ENCODE measurements at places on chromosomes 11 and 22. TPM values are rescaled to one million over a fixed set of nuclear protein-coding genes. Genes with fewer than 3 reads are reported as not detected.

GRCh38 chr22:48690583-48691317 lies 1136.9 kb downstream of the BRD1 start:
- DNase-seq = no peak
- no peaks in the 10 kb centered on the region for H3K4me1 ChIP-seq
- H3K27ac ChIP-seq = no peak overlapping the region
- no peak overlapping the region for H3K4me3 ChIP-seq

- no peak overlapping the region for H3K4me3 ChIP-seq
- H3K36me3 ChIP-seq = no peaks in the 10 kb centered on the region
- H3K27me3 ChIP-seq = no peaks in the 10 kb centered on the region
- peaks cover 28% of the 10 kb centered on the region for H3K4me1 ChIP-seq
- H3K27ac ChIP-seq = no peak overlapping the region
These were observed 2.4 kb upstream of the ASCC2 start for GRCh38 chr22:29840498-29840897.

DNA sequence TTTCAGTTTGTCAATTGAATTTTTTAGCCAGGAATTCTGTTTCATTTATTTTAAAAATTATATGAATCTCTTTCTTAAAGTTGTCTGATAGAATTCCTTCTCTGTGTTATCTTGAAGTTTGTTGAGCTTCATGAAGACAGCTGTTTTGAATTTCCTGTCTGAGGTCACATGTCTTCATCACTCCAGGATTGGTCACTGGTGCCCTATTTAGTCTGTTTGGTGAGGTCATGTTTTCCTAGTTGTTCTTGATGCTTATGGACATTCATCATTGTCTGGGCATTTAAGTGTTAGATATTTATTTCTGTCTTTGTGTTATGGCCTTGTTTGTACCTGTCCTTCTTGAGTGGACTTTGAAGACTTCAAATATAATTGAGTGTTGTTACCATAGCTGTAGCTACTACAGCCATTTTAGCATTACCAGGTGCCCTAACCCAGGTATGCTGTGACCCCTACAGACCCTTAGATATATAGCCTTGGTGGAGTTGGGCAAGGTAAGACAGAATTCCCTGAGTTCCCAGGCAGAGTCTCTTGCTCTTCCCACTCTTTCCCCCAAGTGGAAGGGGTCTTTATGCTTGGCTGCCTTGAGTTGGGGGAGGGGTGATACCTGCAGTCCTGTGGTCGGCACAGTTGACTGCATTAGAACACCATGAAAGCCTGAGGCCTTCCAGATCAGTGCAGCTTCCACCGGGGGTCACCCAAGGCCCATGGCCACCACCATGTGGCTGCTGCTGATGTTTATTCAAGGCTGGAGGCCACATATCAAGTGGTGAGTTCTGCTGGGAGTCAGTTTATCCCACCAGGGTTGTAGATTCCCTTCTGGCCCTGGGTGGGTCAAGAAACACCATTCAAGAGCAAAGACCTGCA lies 229.6 kb downstream of the DYNC2H1 start:
- H3K27me3 ChIP-seq = no peaks in the 10 kb centered on the region
- peak; percentile 8 for DNase-seq
- H3K36me3 ChIP-seq = no peaks in the 10 kb centered on the region
- H3K4me1 ChIP-seq = no peaks in the 10 kb centered on the region
- H3K27ac ChIP-seq = no peak overlapping the region

DNA sequence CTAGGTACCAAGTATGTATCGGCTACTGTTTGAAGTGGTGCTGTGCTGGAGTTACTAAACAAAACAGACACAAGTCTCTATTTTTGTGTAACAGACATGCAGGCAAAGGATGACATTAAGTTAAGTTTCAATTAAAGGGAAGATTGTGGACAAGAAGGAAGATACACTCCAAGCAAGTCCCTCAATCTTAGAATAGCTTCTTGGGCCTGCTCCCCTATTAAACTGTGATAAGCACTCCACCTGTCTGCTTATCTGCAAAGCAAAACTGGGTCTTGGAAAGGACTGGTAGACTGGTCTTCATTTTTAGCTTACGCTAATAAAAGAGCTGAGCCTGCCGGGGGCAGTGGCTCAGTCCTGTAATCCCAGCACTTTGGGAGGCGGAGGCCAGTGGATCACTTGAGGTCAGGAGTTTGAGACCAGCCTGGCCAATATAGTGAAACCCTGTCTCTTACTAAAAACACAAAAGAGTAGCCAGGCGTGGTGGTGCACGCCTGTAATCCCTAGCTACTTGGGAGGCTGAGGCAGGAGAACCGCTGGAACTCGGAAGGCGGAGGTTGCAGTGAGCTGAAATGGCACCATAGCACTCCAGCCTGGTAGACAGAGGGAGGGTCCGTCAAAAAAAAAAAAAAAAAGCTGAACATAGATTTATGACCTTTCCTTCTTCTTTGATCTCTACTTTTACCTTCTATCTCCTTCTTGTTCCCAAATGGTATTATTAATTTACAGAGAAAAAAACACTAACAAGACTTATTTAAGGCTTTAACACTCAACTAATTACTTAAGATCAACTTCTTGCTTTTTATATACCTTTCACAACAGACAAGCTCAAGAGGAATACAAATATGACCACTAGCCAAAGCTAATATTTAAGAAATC lies 4.1 kb downstream of the DDX17 start:
- no peak overlapping the region for H3K4me3 ChIP-seq
- H3K27ac ChIP-seq = peak overlapping the region; percentile 14
- no peak for DNase-seq
- peaks cover 26% of the 10 kb centered on the region for H3K4me1 ChIP-seq
- no peaks in the 10 kb centered on the region for H3K27me3 ChIP-seq

GRCh38 chr11:100671471-100671870 lies 15.6 kb upstream of the ARHGAP42 start:
- H3K27me3 ChIP-seq = no peaks in the 10 kb centered on the region

GRCh38 chr11:1751531-1751921 lies 1.1 kb upstream of the IFITM10 start:
- H3K4me1 ChIP-seq = peaks cover 38% of the 10 kb centered on the region
- H3K36me3 ChIP-seq = peaks cover 29% of the 10 kb centered on the region
- H3K4me3 ChIP-seq = no peak overlapping the region

DNA sequence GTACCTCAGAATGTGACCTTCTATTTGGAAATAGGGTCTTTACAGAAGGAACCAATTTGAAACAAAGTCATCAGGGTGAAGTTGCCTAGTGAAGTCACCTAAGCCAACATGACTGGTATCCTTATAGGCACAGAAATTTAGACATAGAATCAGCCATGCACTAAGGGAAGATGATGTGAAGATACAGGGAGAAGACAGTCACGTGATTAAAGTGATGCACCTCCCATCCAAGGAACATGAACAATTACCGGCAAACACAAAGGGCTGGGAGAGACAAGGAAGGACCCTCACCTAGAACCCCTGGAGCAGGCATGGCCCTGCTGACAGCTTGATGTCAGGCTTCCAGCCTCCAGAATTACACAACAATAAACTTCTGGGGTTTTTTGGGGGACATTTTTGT lies 3.2 kb upstream of the CRYBB2 start:
- H3K4me3 ChIP-seq = no peak overlapping the region
- H3K27me3 ChIP-seq = peaks cover 3% of the 10 kb centered on the region
- no peaks in the 10 kb centered on the region for H3K4me1 ChIP-seq
- no peak for DNase-seq
- H3K27ac ChIP-seq = no peak overlapping the region

GRCh38 chr11:8719211-8719649 lies 36.6 kb downstream of the RPL27A start:
- H3K36me3 ChIP-seq = peaks cover 10% of the 10 kb centered on the region
- peak overlapping the region; percentile 48 for H3K4me3 ChIP-seq
- DNase-seq = peak; percentile 96
- peak overlapping the region; percentile 91 for H3K27ac ChIP-seq
- H3K4me1 ChIP-seq = peaks cover 46% of the 10 kb centered on the region

DNA sequence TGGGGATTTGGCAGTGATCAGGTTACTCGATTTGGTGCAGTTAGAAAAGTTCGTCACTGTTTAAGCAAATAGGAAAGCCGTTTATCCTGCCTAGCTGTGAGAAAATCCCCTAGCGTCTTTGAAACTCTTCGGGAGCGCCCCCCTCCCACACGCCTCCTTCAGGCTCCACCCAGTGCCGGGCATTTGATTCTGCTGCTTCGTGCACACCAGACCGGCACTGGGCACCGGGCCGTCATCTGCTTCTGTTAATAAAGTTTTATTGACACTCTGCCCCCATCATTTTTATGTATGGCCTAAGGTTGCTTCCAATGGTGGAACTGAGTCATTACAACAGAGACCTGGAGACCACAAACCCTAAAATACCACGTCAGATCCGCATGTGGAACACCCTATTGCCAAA lies 50.9 kb downstream of the IGF2 start:
- no peaks in the 10 kb centered on the region for H3K27me3 ChIP-seq
- H3K4me3 ChIP-seq = no peak overlapping the region
- peak; percentile 72 for DNase-seq
- H3K36me3 ChIP-seq = no peaks in the 10 kb centered on the region

DNA sequence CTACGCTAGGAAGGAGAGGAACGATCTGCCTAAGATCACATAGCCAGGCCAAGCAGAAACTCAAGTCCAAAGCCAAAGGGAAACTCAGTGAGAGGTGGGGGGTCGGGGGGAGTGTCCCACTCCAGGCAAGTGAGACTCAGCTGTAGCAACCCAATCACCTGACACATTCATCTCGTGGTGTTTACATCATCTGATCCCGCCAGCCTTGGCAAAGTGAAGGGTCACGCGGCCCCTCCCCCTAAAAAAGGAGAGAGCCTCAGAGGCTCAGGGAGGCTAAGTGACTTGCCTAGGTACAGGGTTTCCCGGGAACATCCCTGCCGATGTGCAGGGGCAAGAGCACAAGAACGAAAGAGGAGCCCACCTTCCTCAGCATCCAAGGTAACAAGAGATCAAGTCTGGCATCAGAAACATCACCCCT lies 21.5 kb downstream of the MYH9 start:
- H3K27ac ChIP-seq = peak overlapping the region; percentile 93
- H3K27me3 ChIP-seq = no peaks in the 10 kb centered on the region
- H3K4me3 ChIP-seq = no peak overlapping the region
- no peak for DNase-seq
- H3K4me1 ChIP-seq = peaks cover 100% of the 10 kb centered on the region
- peaks cover 41% of the 10 kb centered on the region for H3K36me3 ChIP-seq

- no peaks in the 10 kb centered on the region for H3K36me3 ChIP-seq
- peak; percentile 97 for DNase-seq
- peaks cover 8% of the 10 kb centered on the region for H3K4me1 ChIP-seq
- H3K27me3 ChIP-seq = no peaks in the 10 kb centered on the region
- peak within 1 kb of the TSS; percentile 99 for H3K4me3 ChIP-seq
These were observed at the start of gene TOP3B for GRCh38 chr22:21982338-21982965. TSS of gene TOP3B (minus strand) at chr22:21982787. CDS start at chr22:21975709, 7,078 bp downstream.

DNA sequence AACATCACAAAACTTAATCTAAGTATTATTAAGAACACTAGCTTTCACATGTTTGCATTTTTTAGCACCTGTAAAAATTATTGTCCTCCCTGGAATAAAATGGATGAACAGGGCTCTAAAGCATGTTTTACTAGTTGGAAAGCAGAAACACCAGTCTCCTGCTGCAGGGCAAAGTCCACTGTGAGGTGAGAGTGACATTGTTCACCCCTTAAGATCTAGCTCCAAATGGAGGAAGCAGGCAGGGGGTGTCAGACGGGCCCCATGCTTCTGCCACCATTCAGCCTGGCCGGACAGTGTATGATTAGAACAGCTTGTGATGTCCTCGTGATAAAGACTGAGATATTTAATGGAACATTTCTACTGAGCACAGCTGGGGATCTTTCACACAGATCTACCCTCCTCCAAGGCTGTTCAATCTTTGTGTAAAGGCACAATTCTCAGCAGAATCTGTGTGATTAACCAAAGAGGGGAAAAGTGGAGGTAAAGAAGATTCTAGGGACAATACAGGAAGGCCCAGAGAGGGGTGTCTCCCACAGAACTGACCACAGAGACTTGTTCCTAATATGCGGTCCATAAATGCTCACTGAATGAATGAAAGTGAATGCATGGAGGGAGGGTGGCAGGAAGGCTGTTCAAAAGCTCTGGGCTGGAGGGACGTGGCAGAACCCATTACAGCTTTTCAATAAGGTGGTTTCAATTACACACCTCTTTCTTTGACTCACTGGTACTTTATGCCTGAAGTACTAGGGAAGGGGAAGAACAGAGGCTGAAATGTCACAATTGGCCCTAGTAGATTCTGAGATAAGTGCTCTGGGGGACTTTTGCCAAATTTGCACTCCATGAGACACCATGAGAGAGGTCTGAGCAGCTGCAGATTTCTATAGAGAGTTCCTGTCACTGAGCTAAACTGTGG lies 239.1 kb upstream of the ARHGAP20 start:
- no peak overlapping the region for H3K27ac ChIP-seq
- H3K4me3 ChIP-seq = no peak overlapping the region
- H3K4me1 ChIP-seq = no peaks in the 10 kb centered on the region
- no peaks in the 10 kb centered on the region for H3K36me3 ChIP-seq

- H3K27ac ChIP-seq = no peak overlapping the region
- H3K4me3 ChIP-seq = no peak overlapping the region
- peak; percentile 31 for DNase-seq
These were observed 479.2 kb downstream of the MIAT start for GRCh38 chr22:27136596-27136995.

DNA sequence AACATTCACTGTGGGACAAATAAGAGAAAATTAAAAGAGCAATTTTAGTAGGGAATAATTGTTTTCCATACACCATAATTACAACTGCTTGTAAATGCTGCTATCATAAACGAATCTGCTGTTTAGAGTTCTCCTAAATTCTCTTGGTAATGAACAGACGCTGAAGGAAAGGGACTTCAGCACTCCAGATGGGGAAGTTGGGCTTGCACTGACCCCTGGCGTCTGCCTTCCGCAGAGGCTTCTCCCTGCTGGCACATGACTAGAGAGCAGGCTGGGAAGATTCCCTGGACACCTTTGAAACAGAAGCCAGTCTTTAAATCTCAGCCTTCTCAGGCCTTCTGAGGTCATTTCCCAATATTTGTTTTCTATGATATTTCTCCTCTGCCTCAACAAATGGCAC lies 84.1 kb downstream of the NXPE2 start:
- DNase-seq = no peak
- H3K27me3 ChIP-seq = no peaks in the 10 kb centered on the region
- H3K4me1 ChIP-seq = no peaks in the 10 kb centered on the region
- no peaks in the 10 kb centered on the region for H3K36me3 ChIP-seq
- no peak overlapping the region for H3K27ac ChIP-seq

DNA sequence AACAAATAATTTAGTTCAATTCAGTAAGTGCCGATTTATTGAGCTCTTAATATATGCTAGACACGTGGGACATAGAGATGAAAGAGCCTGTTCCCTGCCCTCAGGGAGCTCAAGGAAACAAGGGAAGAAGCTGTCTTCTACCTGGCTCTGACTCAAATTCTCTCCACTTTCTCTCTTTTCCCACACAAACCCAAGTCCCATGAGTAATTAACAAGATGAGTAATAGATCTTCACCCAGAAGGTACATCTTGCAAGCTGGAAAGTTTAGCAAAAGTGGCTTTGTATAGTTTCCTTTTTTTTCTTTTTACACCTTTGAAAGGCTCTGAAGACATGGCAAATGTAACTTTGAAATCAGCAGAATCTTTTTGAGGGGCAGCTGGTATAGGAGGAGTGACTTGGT lies 48.2 kb upstream of the CHST1 start:
- peaks cover 25% of the 10 kb centered on the region for H3K27me3 ChIP-seq
- no peak overlapping the region for H3K27ac ChIP-seq
- H3K4me1 ChIP-seq = no peaks in the 10 kb centered on the region
- H3K4me3 ChIP-seq = no peak overlapping the region
- H3K36me3 ChIP-seq = no peaks in the 10 kb centered on the region

GRCh38 chr11:70247710-70248072 lies 22.8 kb upstream of the PPFIA1 start:
- H3K4me1 ChIP-seq = peaks cover 40% of the 10 kb centered on the region
- H3K27me3 ChIP-seq = peaks cover 3% of the 10 kb centered on the region
- peak; percentile 86 for DNase-seq
- H3K4me3 ChIP-seq = no peak overlapping the region
- no peak overlapping the region for H3K27ac ChIP-seq

BEST1 gene
- 5.6 TPM for total RNA-seq

ABCC8 gene
- not detected for total RNA-seq

AIFM3 gene
- total RNA-seq = 0.59 TPM

BLID gene
- 20.0 TPM for total RNA-seq

HBG1 gene
- not detected for total RNA-seq

NCAPD3 gene
- 9.4 TPM for total RNA-seq

FIBIN gene
- 30.0 TPM for total RNA-seq

TREH gene
- not detected for total RNA-seq

All from osteoblast (primary cell).